ENCODE measurements at places on chromosomes 4 and X.

- no peak for DNase-seq
Measured at GRCh38 chr4:87688316-87688715, 38.2 kb downstream of the DMP1 start.

DNA sequence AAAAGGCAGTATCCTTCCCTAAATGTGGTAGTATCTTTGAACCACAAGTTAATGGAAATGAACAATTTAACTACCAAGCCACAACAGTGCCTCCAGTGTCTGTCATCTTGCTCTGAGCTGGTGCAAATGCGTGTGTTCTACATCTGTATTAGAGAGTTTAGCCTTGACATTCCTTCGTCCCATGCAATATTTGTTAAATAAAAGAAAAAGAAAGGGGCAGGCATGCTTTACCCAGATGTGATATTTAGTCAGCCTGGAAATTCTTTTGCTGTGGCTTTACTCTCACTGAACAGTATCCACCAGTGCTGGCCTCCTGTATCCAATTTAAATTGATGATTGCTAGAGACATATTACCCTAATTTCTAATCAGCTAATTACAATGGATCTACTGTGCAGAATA, 310.5 kb downstream of the CFAP299 start:
- DNase-seq = no peak

GRCh38 chr4:157114671-157115070, 38.7 kb downstream of the GLRB start:
- no peak for DNase-seq

- no peak for DNase-seq
Measured at GRCh38 chrX:139299309-139299708, 231.2 kb upstream of the F9 start.

DNA sequence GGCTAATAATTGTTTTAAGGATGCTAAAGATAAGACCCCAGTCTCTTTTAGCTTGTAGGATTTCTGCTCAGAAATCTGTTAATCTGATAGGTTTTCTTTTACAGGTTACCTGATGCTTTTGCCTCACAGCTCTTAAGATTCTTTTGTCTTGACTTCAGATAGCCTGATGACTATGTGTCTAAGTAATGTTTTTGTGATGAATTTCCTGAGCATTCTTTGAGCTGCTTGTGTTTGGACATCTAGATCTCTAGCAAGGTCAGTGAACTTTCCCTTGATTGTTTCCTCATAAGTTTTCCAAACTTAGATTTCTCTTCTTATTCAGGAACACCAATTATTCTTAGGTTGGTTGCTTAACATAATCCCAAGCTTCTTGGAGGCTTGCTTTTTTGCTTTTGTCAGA, 104.1 kb downstream of the ZNF518B start:
- DNase-seq = peak; percentile 67

GRCh38 chr4:173934201-173934600, 349.3 kb downstream of the FBXO8 start:
- DNase-seq = peak; percentile 43

DNA sequence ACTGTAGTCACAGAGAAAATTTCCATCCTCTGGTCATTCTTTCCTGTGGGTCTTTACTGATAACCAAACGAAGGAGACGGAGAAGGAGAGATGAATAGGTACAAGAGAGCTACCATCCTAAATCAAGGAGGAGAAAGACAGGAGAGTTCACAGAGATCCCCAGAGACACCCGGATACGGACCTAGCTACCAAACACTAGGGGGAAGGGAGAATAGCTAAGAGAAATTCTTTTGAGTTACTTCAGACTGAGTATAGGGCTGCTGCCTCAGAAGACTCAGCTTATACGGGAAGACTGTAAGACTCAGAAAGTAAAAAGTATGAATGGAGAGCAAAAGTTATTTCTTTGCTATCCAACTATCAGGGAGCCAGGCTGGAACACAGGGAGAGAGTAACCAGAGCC, 572.1 kb downstream of the C4orf33 start:
- no peak for DNase-seq

GRCh38 chrX:75276666-75277065, 2.8 kb downstream of the UPRT start:
- peak; percentile 9 for DNase-seq

DNA sequence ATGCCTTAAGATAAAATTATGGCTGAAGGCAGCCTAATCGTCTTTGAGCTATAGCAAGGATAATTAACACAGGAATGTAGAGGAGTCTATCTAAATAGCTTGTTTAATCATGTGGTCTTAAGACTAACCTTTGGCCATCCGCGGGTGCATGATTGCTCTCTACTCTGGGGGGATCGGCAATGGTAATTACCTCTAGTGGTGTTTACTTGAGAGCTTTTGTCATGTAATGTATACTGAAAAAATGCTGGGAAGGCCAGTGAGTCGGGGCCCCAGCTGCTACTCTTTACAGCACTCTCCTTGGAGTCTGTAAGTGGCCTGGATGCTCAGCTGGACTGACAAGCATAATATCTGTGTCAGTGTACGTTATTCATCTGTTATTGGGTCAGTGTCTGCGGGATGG, 65.5 kb upstream of the GNPDA2 start:
- no peak for DNase-seq

DNA sequence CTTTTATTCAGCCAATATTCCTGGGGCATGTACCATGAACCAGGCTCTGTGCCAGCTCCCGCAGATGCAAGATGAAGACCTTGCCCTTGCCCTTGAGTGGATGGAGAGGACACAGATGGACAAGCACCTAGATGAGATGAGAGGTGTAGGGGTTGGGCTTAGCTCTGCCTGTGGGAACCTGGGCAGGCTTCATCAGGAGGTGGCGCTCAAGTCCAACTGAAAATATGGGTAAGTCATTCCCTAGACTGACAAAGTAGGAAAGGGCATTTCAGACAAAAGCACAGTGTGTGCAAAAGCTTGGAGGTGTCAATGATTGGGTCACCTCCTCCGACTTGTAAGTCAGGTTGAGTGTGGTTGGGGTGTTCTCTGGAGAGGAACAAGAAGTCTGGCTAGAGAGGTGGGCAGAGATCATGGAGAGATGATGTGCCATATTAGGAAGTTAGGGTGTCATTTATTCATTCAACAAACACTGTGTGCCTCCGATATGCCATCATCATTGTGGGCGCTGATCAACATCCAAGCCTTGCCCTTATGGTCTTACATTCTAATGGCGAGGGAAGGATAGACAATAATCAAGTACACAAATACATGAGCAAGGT, 64.6 kb downstream of the ANAPC4 start:
- peak; percentile 53 for DNase-seq

- DNase-seq = no peak
Measured at GRCh38 chrX:108270739-108271396, 167.4 kb downstream of the COL4A6 start.

DNA sequence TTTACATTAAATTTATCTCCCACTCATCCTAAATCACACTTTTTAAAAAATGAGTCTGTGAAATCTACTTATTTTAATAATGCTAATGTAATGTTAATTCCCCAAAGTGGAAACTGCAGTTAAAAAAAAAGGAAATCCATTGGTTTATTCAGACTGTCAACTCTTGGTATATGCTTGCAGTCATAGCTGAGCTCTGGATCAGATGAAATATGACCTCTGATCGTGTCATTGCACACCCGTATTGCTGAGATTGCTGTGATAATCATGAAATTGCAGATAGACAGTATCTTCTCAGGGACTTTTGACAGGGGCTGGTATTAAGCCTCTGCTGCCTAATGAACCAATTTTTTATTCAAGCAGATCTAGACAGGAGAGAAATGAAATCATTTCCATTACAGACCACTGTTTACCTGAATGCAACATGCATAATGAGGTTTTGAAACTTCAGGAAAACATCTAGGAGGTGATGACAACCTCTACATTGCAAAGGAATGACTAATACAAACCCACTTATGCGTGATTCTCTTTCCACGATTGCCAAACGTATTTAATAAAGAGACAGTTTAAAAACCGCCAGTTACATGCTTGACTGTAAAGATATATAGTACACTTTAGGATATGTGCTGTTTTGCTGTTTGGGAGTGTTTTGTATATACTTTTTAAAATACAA, 138.3 kb upstream of the PUDP start:
- DNase-seq = no peak

DNA sequence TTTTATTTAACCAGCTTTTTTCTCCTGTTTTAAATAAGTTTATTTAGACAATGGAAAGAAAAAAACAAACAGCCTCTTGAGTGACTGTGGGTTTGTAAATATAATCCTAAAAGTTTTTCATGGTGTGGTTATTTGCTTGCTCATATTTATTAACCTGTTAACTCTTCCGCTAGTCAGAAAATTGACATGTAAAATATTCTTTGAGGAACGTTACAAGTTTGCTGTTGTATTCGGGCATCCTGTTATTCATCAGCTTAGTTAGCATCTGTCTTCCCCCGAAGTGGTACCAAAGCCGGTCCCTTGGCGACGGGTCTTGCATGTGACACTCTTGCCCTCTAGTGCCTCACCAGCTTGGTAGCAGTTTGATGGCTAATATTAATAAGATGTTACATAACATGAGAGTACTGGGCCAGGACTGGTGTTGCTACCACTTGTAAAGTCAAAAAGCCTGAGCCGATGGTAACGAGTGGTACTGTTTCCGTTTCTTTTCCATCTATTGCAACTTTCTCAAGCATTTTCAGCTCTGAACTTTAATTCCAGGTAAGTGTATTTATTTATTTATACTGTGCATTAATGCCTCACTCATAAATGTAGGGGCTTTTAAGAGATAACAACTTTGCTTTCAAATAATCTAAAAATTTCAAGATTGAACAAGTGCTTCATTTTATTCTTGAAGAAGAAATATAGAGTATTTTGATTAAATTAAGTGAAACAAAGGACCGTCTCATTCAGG, at the start of gene NDST3:
TSS of gene NDST3 (plus strand) at position 434 of the 733 bp plus-strand sequence. CDS start 19,425 bp downstream, outside the sequence.
- peak; percentile 65 for DNase-seq

DNA sequence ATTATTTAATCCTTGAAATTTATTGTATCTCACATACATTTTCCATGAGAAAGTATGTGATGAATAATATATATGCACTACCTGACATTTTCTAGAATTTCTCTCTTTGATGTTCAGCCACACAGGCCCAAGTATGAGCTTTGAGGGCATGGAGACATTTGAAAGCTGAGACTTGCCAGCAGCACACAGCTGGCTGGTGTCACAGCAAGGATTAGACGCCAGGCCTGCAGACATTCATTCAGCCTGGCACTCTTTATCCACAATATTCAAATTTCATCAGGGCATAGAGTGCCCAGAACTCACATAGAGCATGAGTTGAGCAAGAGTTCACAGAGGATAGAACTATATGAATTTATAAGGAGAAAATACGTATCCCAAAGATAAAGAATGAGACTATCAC, 74.0 kb downstream of the GRIA2 start:
- no peak for DNase-seq

DNA sequence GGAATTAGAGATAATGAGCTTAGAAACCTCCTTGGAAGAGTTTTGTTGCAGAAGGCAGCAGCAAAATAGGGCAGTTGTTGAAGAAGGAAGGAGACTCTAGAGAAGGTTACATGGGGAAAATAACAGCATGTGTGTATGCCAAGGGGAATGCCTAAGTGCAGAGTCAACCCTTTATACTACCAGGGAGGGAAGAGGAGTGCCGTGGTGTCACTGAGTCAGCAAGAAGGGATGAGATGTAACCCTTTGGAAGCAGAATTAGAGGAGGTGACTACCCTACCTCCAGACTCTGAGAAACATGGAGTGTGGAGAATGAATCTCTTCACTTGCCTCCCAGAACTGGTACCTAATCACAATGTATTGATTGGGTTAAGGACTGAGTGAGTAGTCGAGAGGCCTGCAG, 6.7 kb upstream of the GABRE start:
- no peak for DNase-seq

- no peak for DNase-seq
Measured at GRCh38 chr4:26140150-26140898, 180.5 kb upstream of the RBPJ start.

DNA sequence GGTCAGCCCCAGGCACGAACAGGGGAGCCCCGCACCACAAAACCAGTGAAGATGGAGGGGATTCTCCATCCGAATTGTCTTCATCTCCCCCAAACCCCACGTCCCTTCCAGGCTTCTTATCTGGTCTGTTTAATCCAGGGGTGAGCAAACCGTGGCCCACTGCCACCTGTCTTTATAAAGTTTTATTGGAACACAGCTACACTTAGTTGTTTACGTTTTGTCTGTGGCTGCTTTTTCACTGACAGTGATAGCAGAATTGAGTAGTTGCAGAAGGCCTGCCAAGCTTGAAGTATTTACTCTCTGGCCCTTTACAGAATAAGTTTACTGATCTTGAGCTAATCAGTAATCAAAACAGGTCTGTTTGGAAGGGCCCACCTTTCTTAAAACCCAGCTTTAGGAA, 324.0 kb downstream of the ARHGAP10 start:
- DNase-seq = no peak

GRCh38 chr4:118991686-118992085, 103.0 kb downstream of the SYNPO2 start:
- DNase-seq = no peak

DNA sequence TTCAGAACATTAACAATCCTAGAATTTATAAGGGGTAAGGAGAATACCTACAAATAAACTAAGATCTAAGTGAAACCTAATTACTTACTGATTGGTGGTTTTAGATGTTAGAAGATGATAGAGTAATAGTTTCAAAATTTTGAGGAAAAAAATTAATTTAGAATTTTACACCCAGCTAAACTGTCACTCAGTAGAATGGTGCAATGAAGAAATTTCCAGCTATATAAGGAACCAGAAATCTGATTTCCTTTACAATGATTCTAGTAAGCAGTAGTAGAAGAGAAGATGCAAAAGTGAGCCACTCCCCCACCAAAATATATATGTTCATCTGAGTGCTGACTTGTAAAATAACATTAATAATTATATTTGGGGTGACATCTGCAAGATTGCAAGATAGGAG, 55.3 kb upstream of the EPGN start:
- no peak for DNase-seq

- no peak for DNase-seq
Measured at GRCh38 chr4:5893004-5893580, at the start of gene CRMP1. Gene CRMP1 (minus strand): TSS chr4:5893086. CDS start chr4:5892969, 117 bp downstream.

DNA sequence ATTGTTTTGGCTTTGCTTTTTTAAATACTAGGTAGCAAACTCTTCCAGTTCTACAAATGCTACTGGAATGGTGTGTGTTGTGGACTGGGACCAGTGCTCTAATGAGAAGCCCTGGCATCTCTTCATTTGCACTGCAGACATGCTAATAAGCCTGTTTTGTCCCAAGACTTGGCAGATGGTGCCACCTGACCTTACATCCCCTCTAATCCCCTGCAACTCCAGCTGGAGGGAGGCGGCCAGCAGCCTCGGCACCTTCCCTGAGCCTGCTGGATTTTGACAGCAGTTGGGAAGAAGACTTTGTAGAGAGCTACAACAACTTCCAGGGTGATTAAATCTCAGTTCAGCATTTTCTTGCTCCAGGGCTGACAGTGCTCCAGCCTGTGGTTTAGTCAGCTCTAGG, 200.0 kb downstream of the DCLK2 start:
- DNase-seq = no peak

GRCh38 chrX:134443020-134443419, 16.9 kb upstream of the HPRT1 start:
- peak; percentile 6 for DNase-seq
